ENCODE measurements at places on chromosomes 12 and 14.
A peak's percentile ranks its signal among the peaks of the same experiment; 100 is the strongest.

DNA sequence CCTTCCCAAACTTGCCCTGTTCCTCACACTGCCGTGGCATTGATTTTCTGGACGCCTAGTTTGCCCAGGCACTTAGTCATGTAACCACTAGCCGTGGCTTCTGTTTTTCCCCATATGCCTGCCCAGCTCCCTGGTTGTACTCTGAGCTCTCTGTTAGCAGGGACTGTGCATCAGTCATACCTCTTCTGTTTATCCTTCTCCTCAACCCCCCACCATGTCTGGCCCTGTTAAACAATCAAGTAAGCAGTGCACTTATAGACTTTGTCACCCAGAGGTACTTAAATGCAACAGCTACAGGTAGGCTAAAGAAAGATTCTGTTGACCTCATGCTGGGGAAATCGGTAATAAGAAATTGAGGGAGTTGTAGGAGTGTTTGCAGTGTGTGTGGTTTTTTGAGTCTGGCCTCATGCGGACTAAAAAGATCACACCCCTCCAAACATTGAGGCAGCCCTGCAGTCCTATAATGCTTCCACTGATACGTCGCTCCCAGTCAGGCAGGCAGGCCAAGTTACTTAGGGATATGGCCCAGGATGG lies 17.0 kb downstream of the UBE3B start:
- no peak for DNase-seq

GRCh38 chr12:67637718-67638117 lies 10.8 kb upstream of the DYRK2 start:
- DNase-seq: no peak

DNA sequence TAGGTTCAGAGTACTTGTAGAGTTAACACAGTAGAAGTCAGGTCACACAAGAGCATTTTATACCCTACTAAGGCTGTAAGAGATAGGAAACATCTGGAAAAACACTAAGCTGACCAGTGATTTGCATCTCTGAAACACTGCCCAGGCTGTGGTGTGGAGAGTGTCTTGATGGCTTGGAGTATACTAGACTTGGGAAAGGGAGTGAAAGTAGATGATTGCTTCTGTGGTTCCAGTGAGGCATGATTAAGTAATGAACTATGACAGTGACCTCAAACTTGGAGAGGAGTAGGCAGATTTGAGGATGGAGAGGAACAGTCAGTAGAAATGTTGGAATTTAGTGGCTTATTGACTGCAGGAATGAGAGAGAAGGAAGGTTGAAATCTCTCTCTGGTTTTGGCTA lies 201.2 kb downstream of the FLRT2 start:
- DNase-seq: no peak

DNA sequence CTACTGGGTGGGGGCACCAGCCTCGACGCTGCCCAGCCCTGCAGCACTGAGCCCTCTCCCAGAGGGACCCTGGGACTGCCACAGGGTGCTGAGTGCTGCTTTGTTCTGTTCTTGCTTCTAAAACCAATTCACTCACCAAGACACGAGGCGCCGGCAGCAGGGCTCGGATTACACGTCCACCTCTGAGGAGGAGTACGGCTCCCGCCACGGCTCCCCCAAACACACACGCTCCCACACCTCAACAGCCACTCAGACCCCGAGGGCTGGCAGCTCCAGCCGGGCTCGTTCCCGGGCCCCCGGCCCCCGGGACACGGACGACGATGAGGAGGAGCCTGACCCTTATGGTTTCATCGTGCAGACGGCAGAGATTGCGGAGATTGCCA lies 24.3 kb downstream of the CEP170B start:
- DNase-seq: no peak

GRCh38 chr14:35285168-35286002 lies 6.8 kb upstream of the PSMA6 start:
- peak; percentile 61 for DNase-seq

DNA sequence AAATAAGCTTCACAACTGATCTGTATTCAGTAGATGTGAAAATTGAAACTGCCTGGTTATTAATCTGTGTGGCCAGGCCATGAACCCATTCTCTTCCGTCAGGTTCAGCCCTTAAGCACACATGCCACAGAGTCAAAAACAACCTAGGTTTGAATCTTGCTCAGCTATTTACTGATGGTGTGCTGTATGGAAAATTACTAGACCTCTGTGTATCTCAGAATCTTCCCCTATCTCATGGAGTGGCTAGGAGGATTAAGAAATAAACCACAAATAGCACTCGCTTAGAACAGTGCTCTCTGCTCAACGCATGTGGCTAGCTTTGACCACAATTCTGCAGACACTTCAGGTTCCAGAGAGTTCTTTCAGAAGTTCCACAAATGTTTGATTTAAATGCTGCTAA lies 240.7 kb upstream of the PLEKHG7 start:
- peak; percentile 97 for DNase-seq

DNA sequence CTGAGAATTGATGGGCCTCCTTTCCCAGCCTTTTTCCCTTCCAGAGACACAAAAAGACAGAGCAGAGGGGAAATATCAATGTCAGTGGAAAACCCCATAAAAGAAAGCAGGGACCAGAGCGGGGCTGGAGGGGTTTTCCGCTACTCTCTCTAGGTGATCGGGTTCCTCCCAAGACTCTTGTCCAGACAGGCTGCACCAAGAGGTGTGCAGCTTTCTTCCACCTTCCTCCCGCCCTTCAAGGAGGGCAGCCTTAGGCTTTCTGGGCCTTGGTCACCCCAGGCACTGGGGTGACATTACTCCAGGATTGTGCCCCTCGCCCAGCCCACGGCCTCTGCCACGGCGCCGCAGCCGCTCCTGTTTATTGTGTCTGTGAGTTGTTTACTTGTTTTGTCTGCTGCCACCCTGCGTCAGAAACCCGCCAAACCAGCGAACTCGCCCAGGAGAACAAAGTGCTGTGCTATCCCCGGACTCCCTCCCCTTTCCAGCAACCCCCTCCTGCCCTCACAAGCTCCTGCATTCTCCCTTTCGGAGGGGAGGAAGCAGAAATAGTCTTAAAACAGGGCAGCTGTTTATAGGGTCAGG lies 6.7 kb upstream of the HOXC6 start:
- DNase-seq: no peak

DNA sequence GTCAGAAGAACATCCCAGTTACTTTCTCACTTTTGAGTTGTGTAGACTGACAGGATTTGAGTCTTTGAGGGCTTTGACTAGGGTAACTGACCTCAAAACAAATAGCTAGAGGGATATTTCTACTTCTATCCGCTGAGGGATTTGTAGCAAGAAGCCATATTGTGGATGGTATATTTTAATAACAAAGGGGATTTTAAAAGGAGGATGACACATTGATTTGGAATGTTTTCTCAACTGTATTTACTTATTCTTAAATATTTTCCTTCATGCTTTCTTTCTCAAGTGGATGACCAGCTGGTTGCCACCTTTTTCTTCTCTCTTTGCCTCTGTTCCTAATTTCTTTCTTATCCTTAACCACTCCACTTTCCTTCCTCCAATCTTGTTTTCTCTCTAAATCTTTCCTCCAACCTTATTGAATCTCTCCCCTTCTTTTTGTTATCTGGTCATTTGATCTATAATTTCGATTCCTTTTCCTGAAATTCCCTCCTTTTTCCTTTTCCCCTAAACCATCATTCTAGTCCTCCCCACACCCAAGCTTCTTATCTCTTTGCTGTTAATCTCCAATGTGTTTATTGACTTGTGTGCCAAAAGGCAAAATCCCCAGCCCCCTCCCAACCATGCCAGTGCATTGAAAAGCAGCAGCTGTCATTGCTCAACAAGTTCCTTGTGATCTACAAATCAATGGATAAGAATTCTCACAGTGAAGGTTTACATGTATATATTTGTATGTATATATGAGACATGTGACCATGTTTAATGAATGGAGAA lies 411.6 kb downstream of the RAD51B start:
- DNase-seq: no peak

GRCh38 chr12:108190529-108190928 lies 61.4 kb downstream of the WSCD2 start:
- DNase-seq: no peak

DNA sequence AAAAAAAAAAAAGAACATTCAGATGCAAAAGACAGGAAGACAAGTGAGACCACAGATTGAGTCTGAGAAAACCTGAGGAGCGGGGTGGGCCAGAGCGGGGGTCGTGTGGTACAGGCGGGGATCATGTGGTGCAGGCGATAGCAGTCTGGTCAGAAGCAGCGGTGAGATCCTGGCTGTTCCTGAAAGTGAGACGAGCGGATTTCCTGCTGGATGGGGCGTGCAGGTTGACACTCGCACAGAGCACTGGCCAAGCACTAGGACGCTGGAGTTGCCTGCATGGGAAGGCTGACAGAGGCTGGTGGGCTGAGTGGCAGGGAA lies 35.7 kb downstream of the CDC42BPB start:
- DNase-seq: no peak

DNA sequence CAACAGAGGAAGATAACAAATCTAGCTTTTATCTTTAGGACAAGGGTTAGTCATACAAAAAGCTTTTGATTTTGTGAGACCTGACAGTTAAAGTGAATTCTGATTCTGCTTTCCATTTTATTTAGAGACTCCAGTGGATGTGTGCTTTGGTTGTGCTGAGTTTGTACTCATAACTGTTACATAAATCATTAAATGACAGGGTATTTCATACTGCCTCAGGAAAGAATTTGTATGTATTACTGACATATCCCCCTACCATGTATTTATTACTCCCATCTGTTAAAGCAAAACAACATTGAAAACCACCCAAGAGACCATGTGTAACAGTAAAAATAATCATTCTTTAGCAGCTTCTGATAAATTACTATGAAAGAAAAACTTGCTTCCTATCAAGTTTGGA lies 242.9 kb upstream of the RPL10L start:
- no peak for DNase-seq

- DNase-seq: no peak
These were observed 13.4 kb downstream of the ISM2 start for GRCh38 chr14:77485256-77485655.

DNA sequence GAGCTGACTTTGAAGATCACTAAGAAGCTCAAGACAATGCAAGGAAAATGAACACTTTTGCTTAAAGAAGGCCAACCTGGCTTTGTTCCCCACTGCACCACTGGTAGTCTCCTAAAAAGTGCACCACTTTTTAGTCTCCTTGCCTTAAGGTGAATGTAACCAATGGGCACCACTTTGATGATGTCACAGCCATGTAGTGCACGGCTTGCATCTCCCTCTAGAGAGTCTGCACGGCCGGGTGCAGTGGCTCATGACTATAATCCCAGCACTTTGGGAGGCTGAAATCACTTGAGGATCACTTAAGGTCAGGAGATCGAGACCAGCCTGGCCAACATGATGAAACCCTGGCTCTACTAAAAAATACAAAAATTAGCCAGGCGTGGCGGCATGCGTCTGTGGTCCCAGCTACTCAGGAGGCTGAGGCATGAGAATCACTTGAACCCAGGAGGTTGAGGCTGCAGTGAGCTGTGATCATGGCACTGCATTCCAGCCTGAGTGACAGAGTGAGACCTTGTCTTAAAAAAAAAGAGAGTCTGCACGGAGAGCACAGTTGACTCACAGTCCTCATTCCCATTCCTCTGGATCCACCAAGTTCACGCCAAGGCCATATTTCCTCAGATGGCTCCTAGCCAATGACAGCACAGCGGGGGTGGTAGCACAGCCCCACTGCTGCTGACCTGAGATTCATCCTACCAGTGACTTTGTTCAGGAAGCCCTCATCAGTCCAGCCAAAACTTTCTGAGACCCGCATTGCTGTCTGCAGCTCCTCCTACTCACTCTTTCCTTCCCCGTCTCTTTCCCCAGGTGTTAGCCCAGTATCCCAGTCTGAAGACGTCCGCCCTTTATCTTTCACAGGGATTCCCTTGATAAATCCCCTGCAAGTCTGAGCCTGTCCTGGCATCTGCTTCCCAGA lies 16.5 kb upstream of the IFT81 start:
- no peak for DNase-seq

- no peak for DNase-seq
These were observed 7.8 kb downstream of the PPP2R3C start for GRCh38 chr14:35114036-35114435.

DNA sequence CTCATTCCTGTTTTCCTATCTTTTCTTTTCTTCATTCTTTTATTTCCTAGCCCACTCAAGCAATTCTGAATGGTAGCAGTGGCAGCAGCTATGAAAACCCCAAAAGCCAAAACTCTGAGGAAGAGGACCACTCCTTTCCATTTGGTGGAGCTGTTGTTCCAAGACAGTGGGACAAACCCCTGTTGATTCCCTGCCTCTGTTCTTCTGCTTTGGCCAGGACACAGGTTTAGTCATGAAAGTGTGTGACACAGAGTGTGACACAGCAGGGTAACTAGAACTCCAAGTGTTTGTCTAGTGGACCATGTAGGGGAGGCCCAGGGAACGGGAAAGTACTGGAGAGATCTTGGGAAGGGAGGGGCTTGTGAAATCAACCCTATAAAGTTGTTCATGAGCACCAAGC lies 71.1 kb downstream of the PTCSC3 start:
- DNase-seq: no peak

GRCh38 chr14:99191395-99192027 lies 80.5 kb downstream of the BCL11B start:
- peak; percentile 16 for DNase-seq

DNA sequence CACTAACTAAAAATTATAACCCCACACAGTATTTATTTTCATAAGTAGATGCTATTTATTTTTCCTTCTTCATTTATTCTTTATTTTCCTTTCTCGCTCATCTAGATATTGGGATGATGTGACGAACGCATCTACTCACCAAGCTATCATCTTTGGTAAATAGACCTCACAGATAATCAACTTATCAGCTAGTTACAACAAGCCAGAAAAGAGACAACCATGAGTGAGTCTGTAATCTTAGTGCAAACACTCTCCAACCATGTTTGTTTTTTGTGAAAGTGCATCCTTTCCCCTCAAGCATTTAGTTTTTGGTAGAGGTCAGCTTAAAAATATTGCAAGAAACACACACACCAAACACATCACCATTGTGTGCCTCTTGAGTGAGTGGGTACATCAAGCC lies 84.9 kb downstream of the SLC25A21 start:
- no peak for DNase-seq

DNA sequence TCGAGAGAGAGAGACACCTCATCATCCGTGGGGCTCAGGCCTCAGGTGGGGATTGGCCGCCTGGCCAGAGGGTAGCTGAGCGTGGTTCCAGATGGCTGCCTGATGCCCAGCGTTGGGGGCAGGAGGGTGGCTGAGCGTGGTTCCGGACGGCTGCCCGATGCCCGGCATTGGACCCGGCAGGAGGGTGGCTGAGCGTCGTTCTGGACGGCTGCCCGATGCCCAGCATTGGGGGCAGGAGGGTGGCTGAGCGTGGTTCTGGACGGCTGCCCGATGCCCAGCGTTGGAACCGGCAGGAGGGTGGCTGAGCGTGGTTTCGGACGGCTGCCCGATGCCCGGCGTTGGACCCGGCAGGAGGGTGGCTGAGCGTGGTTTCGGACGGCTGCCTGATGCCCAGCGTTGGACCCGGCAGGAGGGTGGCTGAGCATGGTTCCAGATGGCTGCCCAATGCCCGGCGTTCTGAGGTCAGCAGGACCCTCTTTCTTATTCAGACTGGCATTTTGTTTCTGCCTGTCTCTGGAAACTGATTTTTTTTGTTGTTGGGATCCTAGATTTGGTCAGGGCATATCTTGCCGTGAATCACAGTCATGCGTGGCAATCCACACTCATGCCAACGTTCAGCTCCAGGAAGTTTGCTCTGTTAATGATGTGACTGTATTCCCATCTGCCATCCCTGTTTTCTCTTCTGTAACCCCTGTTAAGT lies 40.7 kb downstream of the GALNT9 start:
- no peak for DNase-seq

GRCh38 chr12:116122628-116123027 lies 154.9 kb downstream of the MED13L start:
- no peak for DNase-seq
